ENCODE measurements at places on chromosomes 5 and 9. TPM values are rescaled to one million over a fixed set of nuclear protein-coding genes. Genes with fewer than 3 reads are reported as not detected.

Gene PCDHB2
- total RNA-seq: 4.6 TPM

Gene FCN2
- total RNA-seq: not detected

Gene PROB1
- 1.9 TPM for total RNA-seq

Gene IFNE
- total RNA-seq: not detected

Gene EPB41L4B
- 0.27 TPM for total RNA-seq

Gene SLC25A2
- total RNA-seq: 3.5 TPM

Gene RNF14
- 93.3 TPM for total RNA-seq

Gene PSAT1
- total RNA-seq: 1.9 TPM
